ENCODE measurements at places on chromosomes 13 and 19. TPM values are rescaled to one million over a fixed set of nuclear protein-coding genes. Genes with fewer than 3 reads are reported as not detected.

Gene F10
- 7.2 TPM for total RNA-seq

Gene TUBA3C
- not detected for total RNA-seq

Gene TNNI3
- not detected for total RNA-seq

Gene NTN5
- total RNA-seq, result not detected

Gene ZSCAN22
- total RNA-seq, result 2.0 TPM

Gene TBC1D17
- total RNA-seq, result 20.4 TPM

Gene ACP7
- not detected for total RNA-seq

Gene RFPL4A
- not detected for total RNA-seq

Gene SCEL
- not detected for total RNA-seq

Gene EFNB2
- 4.7 TPM for total RNA-seq

Gene KCNN1
- total RNA-seq, result not detected

Gene ZNF132
- 3.9 TPM for total RNA-seq

Gene GAPDHS
- total RNA-seq, result not detected

Gene CYP4F2
- total RNA-seq, result not detected

Gene PLK5
- total RNA-seq, result not detected

Gene ASF1B
- total RNA-seq, result 5.7 TPM

Gene FBN3
- not detected for total RNA-seq

Gene TGFBR3L
- not detected for total RNA-seq
